Adipose tissue (tissue), 3 donors: ENCODE measurements at places on chromosomes 1 and 21. TPM values are rescaled to one million over a fixed set of nuclear protein-coding genes. Genes with fewer than 3 reads are reported as not detected.

The SYTL1 gene
- polyA plus RNA-seq, result 104 TPM

The ACTL8 gene
- not detected for polyA plus RNA-seq

The KCTD3 gene
- 15.7 TPM for polyA plus RNA-seq

The KCNE2 gene
- polyA plus RNA-seq, result 30.9 TPM

The PROK1 gene
- 0.06 TPM for polyA plus RNA-seq

The CYP4A22 gene
- polyA plus RNA-seq, result 0.10 TPM

The SYT14 gene
- polyA plus RNA-seq, result 0.09 TPM

The MAEL gene
- not detected for polyA plus RNA-seq

The VAV3 gene
- 6.6 TPM for polyA plus RNA-seq

The OLIG2 gene
- not detected for polyA plus RNA-seq

The HENMT1 gene
- polyA plus RNA-seq, result 5.4 TPM

The IL20 gene
- polyA plus RNA-seq, result 0.67 TPM

The LAMC2 gene
- 2.0 TPM for polyA plus RNA-seq

The MYOM3 gene
- polyA plus RNA-seq, result 0.76 TPM

The OR10X1 gene
- not detected for polyA plus RNA-seq

The PIGC gene
- polyA plus RNA-seq, result 23.8 TPM

The CYP2J2 gene
- 0.56 TPM for polyA plus RNA-seq

The AGRN gene
- 34.2 TPM for polyA plus RNA-seq

The PRRX1 gene
- 2.2 TPM for polyA plus RNA-seq

The KLF17 gene
- polyA plus RNA-seq, result not detected

The TNFSF18 gene
- 0.03 TPM for polyA plus RNA-seq

The PADI1 gene
- 0.03 TPM for polyA plus RNA-seq

The GSTM1 gene
- polyA plus RNA-seq, result not detected

The NCF2 gene
- 22.5 TPM for polyA plus RNA-seq

The SAMD13 gene
- 0.62 TPM for polyA plus RNA-seq

The OR2L8 gene
- not detected for polyA plus RNA-seq

The RPE65 gene
- polyA plus RNA-seq, result not detected

The ADAMTSL4 gene
- polyA plus RNA-seq, result 12.1 TPM

The YBEY gene
- polyA plus RNA-seq, result 14.7 TPM

The PAPPA2 gene
- polyA plus RNA-seq, result 0.61 TPM

The SCAF4 gene
- polyA plus RNA-seq, result 6.0 TPM

The PLPPR4 gene
- 0.28 TPM for polyA plus RNA-seq

The SPRR4 gene
- not detected for polyA plus RNA-seq

The PCAT6 gene
- 1.8 TPM for polyA plus RNA-seq

The PRDX6 gene
- polyA plus RNA-seq, result 488 TPM

The SLC26A9 gene
- polyA plus RNA-seq, result 0.11 TPM

The CRP gene
- polyA plus RNA-seq, result 4.6 TPM
